ENCODE measurements at places on chromosomes 4 and X.

- no peak for DNase-seq
Measured at GRCh38 chr4:188660796-188661195, 521.6 kb downstream of the TRIML1 start.

DNA sequence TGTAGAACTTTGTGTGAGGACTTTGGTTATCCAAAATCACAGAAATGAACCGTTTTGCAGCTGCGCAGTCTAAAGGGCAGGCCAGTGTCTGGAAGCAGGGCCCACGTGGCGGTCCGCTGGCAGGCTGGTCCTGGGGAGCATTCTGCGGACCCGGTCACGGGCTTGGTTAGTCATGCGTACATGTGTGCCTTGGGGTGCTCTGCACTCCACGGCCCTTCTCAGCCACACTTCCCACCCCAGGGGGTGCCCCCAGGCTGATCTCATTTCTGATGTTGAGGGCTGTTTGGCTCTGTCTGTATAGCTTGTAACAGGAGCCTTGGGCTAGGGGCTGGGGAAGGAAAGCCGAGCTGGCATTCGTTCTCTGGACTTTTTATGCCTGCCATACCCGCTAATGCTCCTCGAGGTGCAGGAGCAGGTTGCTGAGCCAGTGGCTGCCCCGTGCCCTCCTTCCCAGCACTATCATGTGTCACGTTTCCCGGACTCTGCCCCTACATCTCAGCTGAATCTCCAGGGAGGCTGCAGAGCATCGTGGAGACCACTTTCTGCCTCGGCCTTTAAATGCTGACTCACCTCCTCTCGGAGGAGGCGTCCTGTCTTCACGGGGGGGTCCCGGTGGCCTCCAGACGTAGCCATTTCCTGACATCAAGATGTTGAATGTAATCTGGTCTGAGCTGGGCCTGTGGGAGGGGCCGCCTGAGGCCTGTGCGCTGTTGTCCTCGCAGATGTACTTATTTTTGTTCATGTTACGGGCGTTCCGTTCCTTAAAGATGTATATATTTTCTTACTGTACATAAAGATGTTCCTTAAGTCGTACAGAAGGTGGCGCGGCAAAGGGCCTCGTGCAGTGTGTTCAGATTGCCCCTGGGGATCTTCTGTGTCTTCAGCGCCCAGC, 11.4 kb upstream of the TADA2B start:
- DNase-seq: no peak

GRCh38 chr4:7310451-7310850, 118.1 kb downstream of the SORCS2 start:
- DNase-seq: no peak

DNA sequence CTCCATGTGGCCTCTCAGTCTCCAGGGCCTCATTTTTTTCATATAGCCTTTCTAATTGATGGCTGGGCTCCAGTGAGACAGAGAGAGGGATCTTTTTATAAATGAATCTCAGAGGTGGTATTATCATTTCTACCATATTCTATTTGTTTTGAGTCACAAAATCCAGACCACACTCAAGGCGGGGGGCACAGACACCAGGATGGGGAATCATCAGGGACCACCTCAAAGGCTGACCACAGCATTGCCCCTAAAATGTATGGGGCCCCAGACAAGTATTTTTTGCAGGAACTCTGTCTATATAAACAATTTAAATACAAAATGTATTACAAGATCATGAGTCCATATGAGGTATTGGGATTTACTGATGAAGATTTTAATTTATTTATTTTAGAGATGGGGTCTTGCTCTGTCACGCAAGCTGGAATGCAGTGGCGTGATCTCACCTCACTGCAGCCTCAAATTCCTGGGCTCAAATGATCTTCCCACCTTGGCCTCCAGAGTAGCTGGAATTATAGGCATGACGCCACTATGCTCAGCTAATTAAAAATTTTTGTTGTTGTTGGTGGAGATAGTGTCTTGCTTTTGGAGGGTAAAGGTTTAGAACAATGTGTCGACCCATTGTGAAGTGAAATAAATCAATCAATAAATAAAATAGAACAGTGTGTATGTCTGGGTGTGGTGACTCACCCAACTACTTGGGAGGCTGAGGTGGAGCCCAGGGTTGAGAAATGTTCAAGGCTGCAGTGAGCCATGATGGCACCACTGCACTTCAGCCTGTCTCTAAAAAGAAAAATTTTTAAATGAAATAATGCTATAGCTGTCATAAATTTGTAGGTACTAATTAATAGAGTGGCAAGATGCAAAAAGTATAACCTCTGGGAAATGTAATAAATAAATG, 29.4 kb downstream of the WDR13 start:
- DNase-seq: no peak

- no peak for DNase-seq
Measured at GRCh38 chrX:73728602-73729001, 165.6 kb downstream of the CHIC1 start.

- no peak for DNase-seq
Measured at GRCh38 chr4:8269535-8270417, at the start of gene HTRA3. Gene HTRA3, plus strand, starts transcription at chr4:8269754. Its CDS starts 215 bp downstream, at chr4:8269969.

GRCh38 chr4:138310991-138311390, 68.8 kb upstream of the SLC7A11 start:
- DNase-seq: no peak

GRCh38 chr4:7434141-7434765, 477 bp downstream of the PSAPL1 start:
- no peak for DNase-seq

DNA sequence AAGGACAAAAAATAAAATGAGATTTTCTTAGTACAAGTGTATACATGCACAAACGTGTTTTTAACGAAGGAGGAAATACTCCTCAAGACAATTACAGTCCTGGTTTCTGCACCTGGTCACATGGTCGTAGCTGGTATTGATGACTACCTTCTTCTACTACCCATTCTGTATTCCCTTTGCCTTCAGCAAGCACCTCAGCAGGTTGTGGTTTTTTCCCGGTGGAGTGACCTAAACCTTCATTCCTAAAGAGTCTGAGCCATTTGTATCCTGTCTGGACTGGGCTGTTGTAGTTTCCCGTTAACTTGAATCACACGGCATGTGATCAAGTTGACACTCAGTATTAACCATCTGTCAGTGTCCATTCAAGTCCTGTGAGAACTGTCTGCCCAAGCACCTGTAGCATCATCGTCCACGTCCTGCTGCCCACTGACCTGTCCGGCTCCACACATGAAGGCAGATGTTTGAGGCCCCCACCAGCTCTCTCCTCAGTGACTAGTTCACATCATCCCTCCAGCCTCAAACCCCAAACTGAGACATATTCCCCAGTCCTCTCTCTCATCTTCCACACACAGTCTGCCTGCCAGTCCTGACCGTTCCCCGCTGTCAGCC, 31.1 kb upstream of the TBC1D14 start:
- DNase-seq: no peak

- no peak for DNase-seq
Measured at GRCh38 chrX:43530837-43531236, 125.3 kb upstream of the MAOA start.

- DNase-seq: no peak
Measured at GRCh38 chr4:38681281-38681991, 17.4 kb downstream of the KLF3 start.

- DNase-seq: no peak
Measured at GRCh38 chr4:3862640-3863420, 96.6 kb downstream of the ADRA2C start.

GRCh38 chrX:138073626-138074025, 507.7 kb downstream of the ZIC3 start:
- no peak for DNase-seq

DNA sequence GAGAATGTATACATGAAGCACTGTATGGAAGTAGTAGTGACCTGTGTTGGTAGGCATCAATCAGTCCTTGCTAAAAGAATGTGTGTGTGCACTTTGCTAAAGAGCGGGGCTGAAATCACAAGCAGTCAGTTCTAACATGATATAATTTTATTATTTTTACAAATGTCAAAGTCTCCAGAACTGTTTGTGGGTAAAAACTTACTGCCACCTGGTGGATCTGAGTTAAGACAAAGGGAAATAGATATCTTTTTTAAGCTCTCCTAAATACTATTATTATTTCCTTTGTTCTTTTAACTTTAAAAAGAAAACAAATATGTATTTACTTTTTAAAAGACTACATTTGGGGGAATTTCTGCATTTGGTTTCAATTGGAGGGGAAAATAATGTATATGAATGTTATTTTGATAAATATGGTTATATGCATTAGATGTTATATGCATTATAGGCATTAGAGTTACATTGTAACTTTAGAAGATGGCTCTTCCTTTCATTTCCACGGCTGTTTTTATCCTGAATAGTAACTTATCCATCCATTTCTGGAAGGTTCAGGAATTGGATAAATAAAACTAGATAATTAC, 7.8 kb upstream of the CLOCK start:
- no peak for DNase-seq

DNA sequence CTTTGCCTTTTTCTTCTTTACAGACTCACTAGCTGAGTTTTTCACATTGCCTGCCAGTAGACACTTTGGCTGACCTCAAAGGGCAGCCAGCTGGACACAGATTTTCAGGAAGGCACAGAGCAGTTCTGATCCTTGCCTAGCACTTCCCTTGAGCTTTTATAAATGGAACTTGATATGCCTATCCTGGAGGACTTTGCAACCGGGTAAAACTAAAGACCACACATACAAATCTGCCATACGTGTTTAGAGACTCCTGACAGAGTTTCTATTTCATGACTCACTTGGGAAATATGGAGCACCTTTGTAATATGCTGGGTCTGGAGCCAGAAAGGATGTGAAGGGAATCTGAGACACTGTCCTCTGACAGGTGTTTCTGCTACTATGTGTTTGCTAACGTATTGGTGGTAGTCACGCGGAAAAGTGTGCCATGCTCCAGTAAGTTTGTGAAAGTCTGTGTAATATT, 56.7 kb upstream of the RASSF6 start:
- peak; percentile 88 for DNase-seq

- peak; percentile 55 for DNase-seq
Measured at GRCh38 chrX:49230500-49231232, 2.5 kb downstream of the CACNA1F start.

- DNase-seq: no peak
Measured at GRCh38 chr4:83150653-83151330, 36.3 kb upstream of the PLAC8 start.

DNA sequence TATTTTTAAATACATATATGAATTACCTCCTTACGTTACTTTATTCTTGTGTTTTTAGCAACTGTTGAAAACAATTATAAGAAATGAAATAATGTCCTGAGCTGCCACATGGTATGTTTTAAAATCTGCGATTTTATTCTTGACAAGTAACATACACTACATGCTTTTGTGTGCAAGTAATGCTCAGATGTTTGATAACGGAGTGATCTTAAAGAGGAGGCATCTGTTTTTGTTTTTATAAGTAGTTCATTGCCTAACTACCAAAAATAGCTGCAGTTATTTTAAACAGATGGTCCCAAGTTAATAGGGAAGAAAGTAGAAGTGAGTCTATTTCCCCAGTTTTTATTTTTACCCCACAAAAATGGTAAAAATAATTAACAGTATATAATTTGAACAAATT, 55.2 kb downstream of the GAB1 start:
- DNase-seq: no peak

GRCh38 chr4:14857475-14857874, 144.8 kb upstream of the CPEB2 start:
- DNase-seq: no peak

DNA sequence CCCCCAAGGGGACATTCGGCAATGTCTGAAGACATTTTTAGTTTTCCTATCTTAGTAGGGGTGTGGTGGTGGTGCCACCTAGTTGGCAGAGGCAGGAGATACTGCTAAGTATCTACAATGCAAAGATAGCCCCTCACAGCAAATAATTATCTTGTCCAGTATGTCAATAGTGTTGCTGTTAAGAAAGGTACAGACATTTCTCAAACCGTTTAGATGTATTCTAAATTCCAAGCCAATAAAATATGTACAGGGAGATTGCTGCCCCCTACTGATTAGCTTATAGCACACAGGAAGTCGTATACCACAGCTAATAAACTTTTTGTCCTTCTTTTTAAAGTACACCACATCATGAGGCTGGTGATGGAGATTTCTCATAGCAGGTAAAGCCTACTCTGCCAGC, 260.5 kb downstream of the TMA16 start:
- DNase-seq: no peak

- no peak for DNase-seq
Measured at GRCh38 chr4:156732634-156733033, 239.0 kb downstream of the PDGFC start.

DNA sequence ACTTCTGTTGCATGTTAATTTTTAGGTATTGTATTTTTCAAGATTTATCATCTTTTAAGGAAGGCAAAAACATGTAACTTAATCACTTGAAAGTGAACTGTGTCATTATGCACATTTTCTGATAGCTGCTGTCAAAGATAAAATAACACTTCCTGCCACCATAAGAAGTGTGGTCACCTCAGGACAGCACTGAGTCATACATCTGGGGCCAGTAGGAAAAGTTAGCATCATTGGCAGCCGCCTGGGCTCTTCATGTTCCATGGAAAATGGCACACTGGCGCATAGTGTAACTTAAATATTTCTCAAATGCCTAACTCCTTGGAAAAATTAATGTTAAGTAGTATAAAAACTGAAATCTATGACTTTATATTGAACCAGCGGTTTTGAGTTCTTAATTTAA, 24.2 kb downstream of the CNKSR2 start:
- no peak for DNase-seq

GRCh38 chr4:7910952-7911578, 28.6 kb downstream of the AFAP1 start:
- DNase-seq: no peak

DNA sequence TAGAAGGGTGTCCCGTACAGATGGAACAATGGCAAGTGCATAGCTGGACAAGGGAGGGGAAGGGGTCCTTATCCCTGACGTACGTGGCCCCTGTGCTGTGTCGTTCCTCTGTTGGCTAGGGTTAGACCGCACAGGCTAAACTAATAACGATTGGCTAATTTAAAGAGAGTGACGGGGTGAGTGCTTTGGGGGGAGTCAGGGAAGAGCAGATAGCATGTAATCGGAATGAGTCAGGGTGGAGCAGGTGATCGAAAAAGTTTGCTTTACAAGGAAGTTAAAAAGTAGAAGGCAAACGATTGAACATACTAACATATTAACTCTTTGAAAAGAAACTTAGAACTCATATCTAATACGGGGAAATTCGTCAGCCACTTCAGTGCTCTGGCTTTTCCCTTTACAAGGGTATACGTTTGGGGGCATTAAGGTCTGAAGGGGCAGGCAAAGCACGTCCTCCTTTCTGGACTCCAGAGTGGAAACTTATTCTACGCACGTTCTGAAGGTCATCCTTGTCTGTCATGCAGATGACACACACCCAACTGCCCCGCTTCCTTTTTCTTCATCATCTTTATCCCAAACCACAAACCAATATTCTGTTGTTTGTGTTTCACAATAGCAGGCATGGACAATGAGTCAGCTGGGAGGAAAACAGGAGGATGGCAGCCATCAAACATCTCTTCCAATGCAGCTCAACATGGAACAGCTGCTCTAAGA, 10.2 kb upstream of the CRLF2 start:
- no peak for DNase-seq

Data from DMS79 treated with DMSO at 0.1 percent for 48 hours (cell line).